ENCODE measurements at places on chromosomes 2 and 18. TPM values are rescaled to one million over a fixed set of nuclear protein-coding genes. Genes with fewer than 3 reads are reported as not detected.

- H3K27me3 ChIP-seq = 0 out of 2 replicates have a peak, but pooled peaks cover 2% of the 10 kb centered on the region
- H3K36me3 ChIP-seq = no peaks in the 10 kb centered on the region
- no peak overlapping the region for H3K4me3 ChIP-seq
- no peaks in the 10 kb centered on the region for H3K4me1 ChIP-seq
- no peak for DNase-seq
Observed at GRCh38 chr2:88671786-88672427, 19.6 kb upstream of the RPIA start.

DNA sequence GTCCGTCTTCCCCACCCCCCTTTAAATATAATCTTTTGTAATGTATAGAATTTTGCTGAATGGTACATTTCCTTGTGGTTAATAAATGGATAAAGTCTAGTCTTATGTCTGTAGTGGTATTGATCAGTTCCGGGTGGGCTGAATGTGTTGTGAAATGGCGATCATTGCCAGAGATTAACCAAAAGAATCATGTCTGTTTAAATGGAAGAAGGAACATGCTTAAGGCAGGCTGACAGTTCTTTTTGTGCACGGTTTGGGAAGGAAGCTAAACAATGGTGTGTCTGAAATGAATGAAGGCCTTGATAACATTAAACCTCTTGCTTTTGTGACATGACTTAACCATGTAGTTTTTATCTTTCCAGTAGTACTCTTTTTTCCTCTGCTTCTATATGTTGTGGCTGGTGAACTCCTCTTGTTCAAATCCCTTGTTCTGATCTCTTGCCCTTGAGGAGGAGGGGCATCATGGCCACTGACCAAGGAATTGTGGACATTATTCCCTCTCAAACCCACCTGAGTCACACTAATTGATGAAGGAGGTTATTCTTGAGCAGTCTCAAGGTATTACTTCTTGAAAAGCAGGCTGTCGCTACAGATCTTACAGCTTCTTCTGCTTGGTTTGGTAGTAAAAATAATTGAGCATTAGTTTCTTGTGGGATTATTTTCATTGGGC, 1.7 kb downstream of the ACVR2A start:
- H3K27ac ChIP-seq = peak overlapping the region; percentile 69
- no peak for DNase-seq
- H3K4me3 ChIP-seq = peak overlapping the region; percentile 83

MCEE gene
- 4.8 TPM for total RNA-seq

DNA sequence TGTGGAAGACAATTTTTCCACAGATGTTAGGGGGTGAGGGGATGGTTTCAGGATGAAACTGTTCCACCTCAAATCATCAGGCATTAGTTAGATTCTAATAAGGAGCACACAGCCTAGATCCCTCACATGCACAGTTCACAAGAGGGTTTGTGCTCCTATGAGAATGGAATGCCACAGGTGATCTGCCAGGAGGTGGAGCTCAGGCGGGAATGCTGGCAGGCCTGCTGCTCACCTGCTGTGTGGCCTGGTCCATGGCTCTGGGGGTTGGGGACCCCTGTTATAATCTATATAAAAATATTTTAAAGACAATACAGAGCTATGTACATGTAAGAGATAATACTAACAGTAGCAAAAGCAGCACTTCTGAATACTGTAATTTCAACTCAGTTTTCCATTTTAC, 19.2 kb downstream of the CWC22 start:
- no peak overlapping the region for H3K27ac ChIP-seq
- H3K36me3 ChIP-seq = peaks cover 30% of the 10 kb centered on the region
- no peak for DNase-seq
- H3K4me3 ChIP-seq = no peak overlapping the region
- no peaks in the 10 kb centered on the region for H3K4me1 ChIP-seq

LYPD6B gene
- total RNA-seq = 2.2 TPM

- DNase-seq = no peak
- H3K4me1 ChIP-seq = no peaks in the 10 kb centered on the region
Observed at GRCh38 chr2:239673641-239674040, 272.8 kb upstream of the HDAC4 start.

FBXO15 gene
- total RNA-seq = 1.9 TPM

- H3K4me3 ChIP-seq = no peak overlapping the region
- no peak for DNase-seq
- no peaks in the 10 kb centered on the region for H3K36me3 ChIP-seq
- no peaks in the 10 kb centered on the region for H3K27me3 ChIP-seq
- H3K27ac ChIP-seq = no peak overlapping the region
- no peaks in the 10 kb centered on the region for H3K4me1 ChIP-seq
Observed at GRCh38 chr2:134208825-134209224, 45.0 kb upstream of the MGAT5 start.

All from Panc1 (cell line).